Foreskin keratinocyte (primary cell): ENCODE measurements at places on chromosomes 1 and 21. TPM values are rescaled to one million over a fixed set of nuclear protein-coding genes. Genes with fewer than 3 reads are reported as not detected.

Gene OBSCN
- total RNA-seq = 6.4 and 6.6 TPM in 2 replicates

Gene BCAR3
- 138 and 139 TPM in 2 replicates for total RNA-seq

Gene BCL2L15
- total RNA-seq = 0.03 and 0.07 TPM in 2 replicates

Gene LCE1F
- total RNA-seq = 0.42 and 0.61 TPM in 2 replicates

Gene CELA3B
- not detected in 2 replicates for total RNA-seq
